ENCODE measurements at places on chromosomes 6 and 20.

DNA sequence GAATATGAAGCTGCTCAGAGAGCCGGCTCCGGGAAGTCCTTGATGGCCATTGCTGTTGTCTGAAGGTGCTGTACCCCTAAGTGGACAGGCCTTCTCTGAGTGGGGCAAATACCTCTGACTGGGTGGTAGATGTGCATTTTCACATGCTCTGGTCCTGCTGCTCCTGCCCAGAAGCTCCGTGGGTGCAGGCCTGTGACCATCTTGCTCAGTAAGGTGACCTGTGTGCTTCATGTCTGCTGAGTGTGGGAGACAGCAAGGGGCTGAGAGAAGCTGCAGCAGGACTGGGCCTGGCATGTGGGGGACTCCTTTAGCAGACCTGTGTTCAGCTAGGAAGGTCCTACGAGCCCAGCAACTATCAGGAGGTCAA is 5.0 kb downstream of the SPATA2 start:
- DNase-seq = no peak

GRCh38 chr6:4781426-4781825 is 5.2 kb downstream of the CDYL start:
- DNase-seq = no peak

- DNase-seq = no peak
Observed at GRCh38 chr6:161417717-161418462, 144.0 kb upstream of the AGPAT4 start.

DNA sequence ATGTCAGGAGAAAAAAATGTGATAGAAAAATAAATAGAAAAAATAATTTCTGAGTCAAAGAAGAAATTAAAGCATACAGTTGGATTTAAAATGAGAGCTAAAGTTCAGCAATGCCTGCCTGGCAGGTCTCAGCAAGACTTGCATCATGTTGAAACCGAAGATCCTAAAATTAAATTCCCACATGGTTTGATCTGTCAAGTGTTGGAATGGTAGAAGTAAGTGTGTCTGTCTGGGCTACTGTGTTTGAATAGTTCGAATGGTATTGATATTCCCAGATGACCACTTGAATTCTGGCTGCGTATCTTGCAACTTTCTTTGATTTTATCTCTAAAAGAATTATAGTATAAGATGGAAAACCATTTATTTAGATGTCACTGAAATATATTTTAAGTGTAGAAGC is 1349.6 kb downstream of the EPHA7 start:
- no peak for DNase-seq

- no peak for DNase-seq
Observed at GRCh38 chr6:51365566-51365965, 546.9 kb downstream of the TFAP2B start.

- DNase-seq = no peak
Observed at GRCh38 chr6:130453230-130453629, 87.4 kb downstream of the TMEM200A start.

DNA sequence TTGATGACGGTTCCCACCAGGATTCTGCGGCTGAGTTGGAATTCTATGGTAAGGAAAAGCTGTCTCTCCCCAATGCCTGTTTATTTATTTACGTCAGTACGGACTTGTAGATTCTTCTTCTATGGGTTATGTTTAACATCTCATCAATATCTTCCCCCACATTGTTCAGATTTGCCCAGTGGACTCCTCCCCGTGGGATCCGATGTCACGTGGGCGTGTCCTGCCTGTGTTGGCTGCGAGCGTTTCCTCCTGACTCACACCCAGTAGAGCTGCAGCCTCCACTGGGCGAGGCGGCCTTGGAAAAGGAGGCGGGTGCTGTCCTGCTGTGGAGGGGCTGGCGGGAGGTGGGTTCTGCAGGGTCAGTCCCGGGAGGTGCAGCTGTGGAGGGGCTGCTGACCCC is 46.8 kb upstream of the SLCO4A1 start:
- no peak for DNase-seq

- no peak for DNase-seq
Observed at GRCh38 chr6:139819776-139820175, 445.3 kb upstream of the CITED2 start.

DNA sequence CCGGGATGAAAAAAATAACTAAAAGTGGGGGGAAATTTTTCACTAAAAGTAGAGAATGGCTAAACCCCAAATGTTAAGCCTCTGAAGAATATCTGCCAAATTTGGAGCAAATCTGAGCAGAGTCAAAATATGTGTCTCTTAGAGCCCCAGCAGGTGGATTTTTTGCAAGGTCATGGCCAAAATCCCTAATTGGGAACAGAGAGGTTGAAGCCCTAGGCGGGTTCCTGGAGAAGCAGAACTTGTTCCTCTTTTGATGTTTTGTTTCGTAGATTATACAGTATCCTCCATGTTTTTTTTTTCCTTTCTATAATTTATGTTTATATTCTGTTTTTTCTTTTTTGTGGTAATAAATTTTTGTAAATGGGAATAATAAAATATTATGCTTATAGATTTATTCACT is 94.4 kb downstream of the PLCB4 start:
- DNase-seq = no peak

- DNase-seq = no peak
Observed at GRCh38 chr6:151002491-151002935, 137.0 kb downstream of the MTHFD1L start.

- no peak for DNase-seq
Observed at GRCh38 chr20:33388268-33388667, 13.1 kb downstream of the CDK5RAP1 start.

DNA sequence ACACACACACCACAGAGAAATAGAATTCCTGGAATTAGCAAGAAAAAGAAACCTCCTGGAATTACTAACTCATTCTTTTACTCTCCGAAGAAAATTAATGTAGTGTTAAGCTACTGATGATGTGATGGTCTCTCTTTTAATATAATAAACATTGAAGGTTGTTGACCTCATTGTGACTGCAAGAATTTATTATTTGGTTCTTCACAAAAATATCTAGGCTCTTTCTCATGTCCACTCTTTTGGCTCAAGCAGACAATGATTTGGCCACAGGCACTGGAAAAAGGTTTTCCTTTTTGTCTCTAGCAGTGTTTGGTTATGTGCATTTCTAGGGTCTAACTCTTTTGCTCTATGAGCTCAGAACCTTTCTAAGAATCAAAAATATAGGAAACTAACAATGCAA is 811.9 kb downstream of the TENT5A start:
- no peak for DNase-seq
